SK-N-SH treated with all-trans-retinoic acid at 6 μM for 48 hours (cell line): ENCODE measurements at places on chromosomes 4 and X.

DNA sequence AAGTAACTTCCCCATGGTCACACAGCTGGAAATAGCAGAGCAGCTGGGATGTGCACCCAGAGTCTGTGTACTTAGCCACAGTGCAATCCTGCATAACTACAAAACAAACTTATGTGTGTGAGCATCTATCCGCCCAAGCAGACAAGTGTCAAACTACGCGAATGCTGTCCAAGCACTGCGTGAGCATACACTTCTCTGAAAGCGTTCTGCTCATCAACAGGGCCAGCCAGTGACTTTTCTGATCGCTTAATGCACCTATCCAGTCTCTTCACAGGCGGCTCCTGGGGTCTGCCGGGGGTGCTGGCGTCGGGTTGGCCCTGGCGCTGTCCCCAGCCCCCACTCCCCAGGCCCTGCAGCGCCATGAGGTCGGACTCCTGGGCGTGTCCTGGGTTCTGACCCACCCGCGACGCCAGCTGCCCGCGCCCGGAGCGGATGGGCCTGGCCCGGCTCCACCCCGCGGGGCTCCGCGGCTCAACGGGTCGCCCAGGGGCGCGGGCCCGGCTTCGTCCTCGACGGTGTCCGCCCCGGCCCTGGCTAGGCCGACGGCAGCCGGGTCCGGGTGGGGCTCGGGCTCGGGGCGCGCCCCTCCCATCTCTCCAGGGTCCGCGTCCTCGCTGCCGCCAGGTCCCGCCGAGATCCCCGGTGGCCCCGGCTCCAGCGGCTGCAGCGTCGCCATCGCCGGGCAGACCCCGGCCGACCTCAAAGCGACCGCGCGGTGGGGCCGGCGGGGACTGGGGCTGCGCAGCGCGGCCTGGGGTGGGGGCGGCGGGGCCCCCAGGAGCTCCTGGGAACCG, 1.3 kb upstream of the ZNF141 start:
- ATAC-seq: no peak

- no peak for ATAC-seq
Measured at GRCh38 chrX:154334496-154334895, 38.9 kb downstream of the TKTL1 start.

- ATAC-seq: no peak
Measured at GRCh38 chr4:184019076-184019475, 114.0 kb downstream of the STOX2 start.

DNA sequence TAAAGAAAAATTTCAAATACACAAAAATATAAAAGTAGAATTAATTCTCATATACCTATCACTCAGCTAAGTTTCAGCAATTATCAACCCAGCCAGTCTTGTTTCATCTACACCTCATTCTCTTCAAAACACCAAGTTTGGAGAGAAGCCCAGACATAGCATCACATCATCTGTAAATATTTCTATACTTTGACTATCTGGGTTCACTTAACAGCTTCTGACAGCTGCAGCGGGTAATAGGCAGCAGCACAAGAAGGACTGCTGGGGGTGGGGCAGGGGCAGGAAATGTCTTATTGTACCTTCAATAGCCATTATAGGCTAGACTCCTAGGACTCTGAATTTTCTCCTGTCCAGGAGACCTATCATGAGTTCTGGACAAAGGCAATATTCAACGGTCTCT, 54.1 kb downstream of the PHF8 start:
- peak; percentile 26; the same call in 1 of the 3 replicates for ATAC-seq

DNA sequence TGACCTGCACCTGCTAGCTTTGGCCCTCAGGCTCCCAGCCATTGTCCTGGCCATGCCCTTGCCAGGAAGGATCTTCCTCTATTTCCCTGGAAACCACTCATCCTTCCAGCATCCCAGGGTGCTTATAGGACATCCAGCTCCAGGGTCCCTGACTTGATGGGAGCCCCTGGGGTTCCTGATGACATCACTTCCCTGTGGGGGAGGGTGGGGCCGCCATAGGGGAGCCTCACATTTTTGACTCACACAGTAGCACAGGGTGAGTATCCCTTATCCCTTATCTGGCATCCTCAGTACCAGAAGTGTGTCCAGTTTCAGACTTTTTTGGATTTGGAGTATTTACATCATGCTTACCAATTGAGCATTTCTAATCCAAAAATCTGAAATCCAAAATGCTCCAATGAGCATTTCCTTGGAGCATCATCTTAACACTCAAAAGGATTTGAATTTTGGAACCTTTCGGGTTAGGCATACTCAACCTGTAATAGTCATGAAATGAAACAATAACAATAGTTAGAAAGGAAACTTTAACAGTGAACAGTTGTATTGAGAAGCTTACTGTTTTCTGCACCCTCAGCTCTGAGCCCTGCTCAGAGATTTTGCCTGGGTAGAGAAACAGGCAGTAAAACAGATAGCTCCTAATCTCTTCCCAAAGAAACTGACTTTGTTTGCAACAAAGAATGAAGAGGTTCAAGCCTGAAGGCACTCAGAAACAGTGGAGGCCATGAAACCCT, 22.1 kb downstream of the TNIP2 start:
- ATAC-seq: no peak

- no peak for ATAC-seq
Measured at GRCh38 chr4:73415807-73416238, 11.7 kb downstream of the ALB start.

DNA sequence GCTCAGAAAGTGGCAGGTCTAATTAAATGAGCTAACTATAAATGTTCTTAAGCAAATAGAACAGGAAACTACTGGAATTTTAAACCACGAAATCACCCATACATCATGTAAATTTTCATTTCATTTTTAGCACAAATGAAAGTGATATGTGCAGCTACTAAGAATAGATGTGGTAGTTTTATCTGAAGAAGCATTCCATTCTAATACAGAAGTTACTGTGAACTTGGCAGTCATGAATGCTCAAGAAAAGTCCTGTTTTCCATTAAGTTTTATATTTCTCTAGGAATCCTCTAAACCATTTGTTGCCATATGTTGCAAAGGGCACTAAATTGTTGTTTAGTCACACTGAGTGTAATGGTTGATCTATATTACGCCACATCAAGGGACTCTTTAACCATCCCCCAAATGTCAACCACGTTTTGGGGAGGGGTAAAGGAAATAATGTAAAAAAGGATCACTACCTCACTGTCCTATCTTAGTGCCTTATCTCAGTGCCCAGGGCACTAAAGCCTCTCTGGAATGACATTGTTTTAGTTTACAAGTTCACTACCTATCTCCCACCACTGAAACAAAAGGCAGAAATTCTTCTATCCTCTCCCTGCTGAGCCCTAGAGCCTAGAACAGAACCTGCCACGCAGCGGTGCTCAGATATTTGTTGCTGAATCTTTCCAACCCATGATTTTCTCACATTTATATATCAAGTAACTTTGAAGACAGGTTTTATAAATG, 118.0 kb downstream of the SHISA3 start:
- peak; percentile 87 for ATAC-seq

DNA sequence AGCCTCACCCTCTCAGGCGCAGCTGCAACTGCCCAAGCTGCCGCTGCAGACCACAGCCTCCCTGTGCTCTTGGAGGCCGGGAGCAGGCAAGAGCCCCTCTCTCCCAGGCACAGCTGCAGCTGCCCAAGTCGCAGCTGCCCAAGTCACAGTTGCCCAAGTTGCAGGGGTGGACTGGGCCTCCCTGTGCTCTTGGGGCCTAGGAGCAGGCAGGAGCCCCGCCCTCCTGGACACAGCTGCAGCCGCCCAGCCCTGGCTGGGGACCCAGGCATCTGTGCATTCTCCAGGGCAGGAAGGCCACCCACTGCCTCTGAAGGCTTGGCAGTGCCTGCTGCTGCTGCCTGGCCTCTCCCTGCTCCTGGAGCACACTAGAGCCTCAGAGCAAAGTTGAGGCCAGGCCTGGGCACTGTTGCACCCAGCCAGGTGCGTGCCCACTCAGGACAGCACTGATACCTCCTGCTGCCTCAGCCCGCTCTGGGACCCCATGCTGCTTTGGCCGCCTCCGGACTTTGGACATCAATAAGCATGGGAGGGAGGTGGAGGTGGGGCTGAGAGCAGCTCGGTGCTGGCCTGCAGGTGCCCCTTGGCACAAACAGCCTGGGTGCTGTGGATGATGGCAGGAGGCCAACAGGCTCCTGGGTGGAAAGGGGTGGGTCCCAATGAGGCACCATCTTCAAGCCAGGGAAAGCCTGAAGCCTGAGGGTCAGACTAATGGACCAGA, 247.5 kb downstream of the PDGFC start:
- no peak for ATAC-seq

- no peak for ATAC-seq
Measured at GRCh38 chr4:100609810-100610209, 92.0 kb upstream of the EMCN start.

- peak; percentile 25; the same call in 1 of the 3 replicates for ATAC-seq
Measured at GRCh38 chrX:3659761-3660160, 53.7 kb downstream of the PRKX start.

- ATAC-seq: no peak
Measured at GRCh38 chrX:65871671-65872311, 168.1 kb downstream of the VSIG4 start.

DNA sequence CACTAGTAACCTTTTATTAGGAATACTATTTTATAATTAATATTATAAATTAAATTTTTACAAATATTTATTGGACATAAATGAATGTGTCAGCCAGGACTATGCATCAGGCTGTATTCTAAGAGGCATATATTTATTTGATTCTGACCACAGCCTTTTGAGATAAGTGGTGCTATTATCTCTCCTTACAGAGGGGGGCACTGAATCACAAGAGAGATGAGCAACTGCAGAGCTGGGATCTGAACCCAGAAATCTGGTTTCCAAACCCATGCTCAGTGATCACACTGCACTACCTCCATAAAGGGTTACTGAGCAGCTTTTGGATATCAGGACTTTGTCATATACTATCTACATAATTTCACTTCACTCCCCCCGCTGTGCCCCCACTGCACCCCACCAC, 322.0 kb downstream of the TMA16 start:
- ATAC-seq: no peak

- ATAC-seq: no peak
Measured at GRCh38 chr4:152014280-152014679, 253.5 kb upstream of the GATB start.

GRCh38 chr4:98577956-98578355, 80.5 kb downstream of the TSPAN5 start:
- no peak for ATAC-seq
